ENCODE measurements at places on chromosomes 1 and 21.

DNA sequence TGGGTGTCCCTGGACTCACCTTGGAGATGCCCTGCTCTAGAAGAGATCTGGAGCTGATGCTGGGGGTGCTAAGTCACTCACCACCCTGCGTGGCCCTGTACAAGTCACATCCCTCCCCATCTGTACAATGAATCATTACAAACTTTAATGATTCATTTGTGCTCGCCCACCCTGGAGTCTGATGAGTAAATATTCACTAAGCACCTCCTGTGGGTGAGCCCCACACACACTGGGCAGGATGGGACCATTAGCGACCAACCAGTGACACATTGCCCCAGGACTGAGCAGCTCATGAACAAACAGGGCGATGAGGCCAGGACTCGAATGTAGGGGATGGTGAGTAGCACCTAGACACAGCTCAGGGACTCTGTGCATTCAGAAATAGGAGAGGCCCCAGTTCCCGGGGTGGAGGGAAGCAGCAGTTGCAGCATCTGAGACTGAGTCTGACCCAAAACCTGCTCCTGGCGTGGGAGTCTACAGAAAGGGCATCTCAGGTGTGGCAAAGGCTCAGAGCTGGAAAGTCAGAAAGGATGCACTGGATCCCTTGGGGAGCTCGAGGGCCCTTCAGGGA is 18.1 kb upstream of the PDZK1IP1 start:
- no peak for DNase-seq

DNA sequence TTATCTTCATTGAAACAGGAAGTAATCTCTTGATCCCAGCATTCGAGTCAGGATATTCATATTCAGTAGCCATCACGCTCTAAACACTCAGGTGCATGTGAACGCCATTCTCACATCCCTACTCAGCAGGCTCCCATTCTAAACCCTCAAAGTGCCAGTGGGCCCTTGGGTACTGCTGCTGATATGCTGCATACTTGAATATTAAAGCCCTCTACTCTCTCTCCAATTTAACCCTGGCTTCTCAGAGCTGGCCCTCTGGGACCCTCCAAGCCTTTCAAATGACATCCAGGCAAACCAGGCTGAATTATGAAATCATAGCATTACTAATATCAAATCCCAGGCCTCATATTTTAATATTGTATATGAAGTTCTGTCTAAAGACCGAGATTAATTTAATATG is 468.2 kb downstream of the NUF2 start:
- no peak for DNase-seq

DNA sequence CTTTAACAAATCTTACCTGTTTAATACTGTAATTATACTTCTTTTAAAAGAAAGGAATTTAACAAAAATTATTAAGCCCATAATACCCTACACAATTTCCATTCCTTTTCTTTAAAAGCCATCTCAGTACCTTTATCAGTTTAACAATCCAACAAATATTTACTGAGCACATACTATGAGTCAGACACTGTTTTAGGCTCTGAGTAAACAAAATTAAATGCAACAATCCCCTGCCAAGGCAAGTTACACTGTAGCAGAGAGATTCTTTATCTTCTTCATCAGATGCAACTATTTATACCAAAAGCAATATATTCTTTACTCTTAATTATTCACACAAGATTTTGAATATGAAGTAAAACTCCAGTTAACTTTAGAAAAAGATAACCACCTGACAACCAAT is 12.0 kb downstream of the DENND1B start:
- DNase-seq = no peak

GRCh38 chr1:65001231-65001792 is 35.0 kb upstream of the JAK1 start:
- DNase-seq = no peak

DNA sequence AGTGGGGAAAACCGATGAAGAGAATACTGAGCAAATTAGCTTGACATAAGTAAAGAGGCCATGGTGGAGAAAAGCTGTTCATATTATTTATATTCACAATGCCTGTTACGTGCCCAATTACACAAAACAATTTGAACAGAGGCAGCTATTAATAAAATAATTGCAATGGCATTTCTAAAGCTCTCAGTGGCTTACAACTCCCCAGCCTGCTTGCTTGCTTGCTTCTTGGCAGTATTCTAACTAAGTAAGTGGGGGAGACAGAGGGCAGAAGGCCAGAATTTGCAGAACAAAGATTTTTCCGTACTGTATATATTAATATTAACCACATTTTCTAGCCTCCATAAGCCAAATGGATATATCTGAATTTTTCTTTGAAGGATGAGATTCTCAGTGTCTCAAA is 12.9 kb downstream of the PTPN14 start:
- no peak for DNase-seq

DNA sequence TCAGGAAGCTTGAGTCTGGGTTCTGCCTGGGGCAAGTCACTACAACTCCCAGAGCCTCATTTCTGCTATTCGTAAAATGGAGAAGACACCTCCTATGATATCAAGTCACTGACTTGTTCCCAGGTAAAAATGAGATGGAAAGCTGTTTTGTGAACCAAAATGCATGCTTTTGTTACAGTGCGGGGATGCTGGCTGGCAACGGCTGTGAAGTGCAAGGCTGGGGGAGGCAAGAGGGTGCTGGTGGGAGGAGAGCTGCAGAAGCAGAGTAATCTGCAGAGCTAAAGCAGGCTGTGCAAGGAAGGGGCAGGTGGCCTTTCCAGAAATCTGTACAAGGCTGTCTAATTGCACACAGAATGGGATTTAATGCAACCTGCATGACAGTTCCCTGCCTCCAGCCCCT is 150.9 kb downstream of the CNIH3 start:
- no peak for DNase-seq

GRCh38 chr1:230295367-230295766 is 130.8 kb downstream of the PGBD5 start:
- no peak for DNase-seq

GRCh38 chr1:84847253-84848250 is 45.5 kb downstream of the LPAR3 start:
- peak; percentile 5 for DNase-seq

GRCh38 chr1:164735315-164736052 is 176.5 kb downstream of the PBX1 start:
- DNase-seq = no peak

GRCh38 chr1:34970829-34971228 is 14.3 kb downstream of the TMEM35B start:
- no peak for DNase-seq

DNA sequence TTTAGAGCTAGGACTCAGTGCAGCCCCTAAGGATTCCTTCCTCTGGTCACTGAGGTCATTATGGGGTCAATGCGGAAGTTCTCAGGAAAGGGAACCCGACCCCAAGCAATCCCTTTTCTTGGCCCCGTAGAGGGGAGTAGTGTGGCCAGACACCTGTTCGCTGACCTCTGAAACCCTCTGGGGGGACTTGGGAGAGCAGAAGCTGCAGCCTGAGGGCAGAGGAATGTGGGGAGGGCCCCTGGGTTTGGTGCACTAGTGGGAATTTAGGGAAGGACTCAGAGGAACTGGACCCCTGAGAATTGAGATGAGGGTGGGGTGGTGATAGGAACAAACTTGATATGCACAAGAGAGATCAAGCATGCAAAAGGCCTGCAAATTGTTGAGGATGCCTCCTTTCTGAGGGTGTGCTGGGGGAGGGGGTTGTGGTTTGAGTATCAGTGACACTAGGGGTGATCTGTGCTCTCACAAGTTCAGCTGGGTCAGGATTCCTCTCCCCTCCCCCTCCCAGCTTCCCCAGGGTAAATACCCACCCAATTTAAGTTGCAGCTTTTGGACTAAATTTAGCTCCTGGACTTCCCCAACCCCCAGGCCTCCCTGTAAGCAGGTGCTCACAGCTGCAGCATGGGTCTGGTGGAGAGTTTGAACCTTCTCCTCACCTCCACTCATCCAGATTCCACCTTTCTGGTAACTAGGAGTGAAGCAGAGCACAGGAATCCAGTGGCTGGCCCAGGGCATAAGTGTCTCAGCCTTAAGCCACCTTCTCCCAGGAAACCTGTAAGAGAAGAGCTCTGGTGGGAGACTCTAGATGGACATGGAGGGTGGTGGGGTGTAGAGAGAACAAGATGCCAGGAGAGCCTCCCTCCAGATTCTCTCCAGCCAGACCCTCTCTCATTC is 13.5 kb downstream of the ADAMTSL4 start:
- no peak for DNase-seq

DNA sequence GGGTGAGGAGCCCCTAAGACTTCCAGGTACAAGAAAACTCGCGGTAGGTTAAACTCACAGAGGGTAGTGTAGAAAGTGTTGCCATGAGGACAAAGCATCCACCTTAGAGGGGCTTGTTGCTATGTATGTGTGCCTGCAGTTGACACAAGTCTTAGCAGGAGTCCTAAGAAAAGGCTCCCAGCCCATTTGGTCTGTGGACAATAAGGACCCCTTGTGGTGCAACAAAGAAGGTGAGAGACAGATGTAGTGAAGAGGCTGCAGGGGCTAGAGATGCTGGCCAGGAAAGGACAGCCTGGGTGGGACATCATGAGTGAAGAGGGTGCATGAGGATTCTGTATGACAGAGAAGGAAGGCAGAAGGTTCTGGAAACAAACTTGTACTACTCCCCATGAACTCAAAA is 36.3 kb upstream of the IL10 start:
- DNase-seq = no peak

GRCh38 chr1:200699871-200700270 is 30.2 kb upstream of the DDX59 start:
- no peak for DNase-seq

DNA sequence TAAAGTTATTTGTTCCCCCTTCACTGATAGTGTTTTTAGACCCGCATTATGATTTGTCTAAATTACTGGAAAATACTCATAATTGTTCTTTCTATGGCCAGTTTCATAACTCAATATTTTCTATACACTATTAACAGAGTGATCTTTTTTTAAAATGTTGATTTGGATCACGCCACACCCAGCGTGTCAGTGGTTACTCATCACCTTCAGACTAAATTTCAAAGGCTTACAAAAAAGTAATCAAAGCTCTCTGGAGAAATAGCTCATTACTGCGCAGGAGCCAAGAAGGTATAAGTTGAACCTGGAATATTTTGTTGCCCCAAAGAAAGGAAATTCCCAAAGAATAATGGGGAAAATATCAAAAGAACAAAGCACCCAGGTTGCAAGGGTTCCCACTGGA is 104.9 kb downstream of the EVI5 start:
- DNase-seq = no peak

GRCh38 chr1:8878698-8879463 is 395 bp upstream of the ENO1 start:
- peak; percentile 87 for DNase-seq

DNA sequence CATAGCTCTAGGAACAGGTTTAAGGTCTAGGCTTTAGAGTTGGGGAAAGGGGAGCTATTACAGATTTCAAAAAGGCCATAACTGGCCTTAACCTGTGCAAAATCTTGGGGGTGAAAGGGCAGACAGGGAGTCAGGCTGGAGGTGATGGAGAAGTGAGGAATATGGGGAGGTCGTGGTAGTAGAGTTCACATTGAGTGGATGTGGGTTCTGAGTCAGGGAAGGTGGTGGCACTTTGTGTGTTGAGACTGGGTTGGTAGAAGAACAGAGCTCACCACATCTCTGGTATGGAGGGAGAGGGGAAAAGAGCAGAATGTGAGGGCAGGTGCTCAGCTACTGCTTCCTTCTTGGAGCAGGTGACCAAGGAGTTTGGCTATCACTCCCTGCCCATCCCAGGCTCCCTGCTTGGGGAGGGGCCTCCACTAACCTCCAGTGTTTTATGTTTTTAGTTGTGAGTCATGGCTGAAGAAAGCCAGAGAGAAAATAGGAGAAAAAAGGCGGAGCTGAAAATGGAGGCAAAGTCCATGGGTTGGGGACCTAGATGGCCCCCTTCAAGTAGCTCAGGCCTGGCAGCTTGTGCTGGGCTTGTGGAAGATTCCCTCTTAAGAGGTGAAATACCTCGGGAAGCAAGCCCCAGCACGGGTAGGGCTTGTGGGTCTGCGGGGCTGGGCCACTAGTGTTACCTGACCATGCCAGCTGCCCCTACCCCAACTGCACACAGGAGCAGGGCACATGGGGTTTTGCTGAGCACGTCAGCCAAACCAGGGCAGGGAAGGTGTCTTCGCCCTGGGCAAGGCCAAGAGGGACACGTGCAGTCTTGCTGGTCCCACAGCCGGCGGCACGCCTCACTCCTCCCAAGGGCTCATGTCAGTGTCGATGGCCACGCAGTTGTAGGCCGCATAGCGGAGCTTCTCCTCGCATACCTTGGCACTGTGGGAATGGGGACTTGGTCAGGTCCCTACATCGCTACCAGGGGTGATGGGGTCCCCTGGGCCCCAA is 8.2 kb downstream of the HECTD3 start:
- no peak for DNase-seq

GRCh38 chr1:59484096-59484495 is 187.2 kb downstream of the FGGY start:
- peak; percentile 1 for DNase-seq

- no peak for DNase-seq
These were observed 63.7 kb upstream of the WNT4 start for GRCh38 chr1:22206551-22207125.

DNA sequence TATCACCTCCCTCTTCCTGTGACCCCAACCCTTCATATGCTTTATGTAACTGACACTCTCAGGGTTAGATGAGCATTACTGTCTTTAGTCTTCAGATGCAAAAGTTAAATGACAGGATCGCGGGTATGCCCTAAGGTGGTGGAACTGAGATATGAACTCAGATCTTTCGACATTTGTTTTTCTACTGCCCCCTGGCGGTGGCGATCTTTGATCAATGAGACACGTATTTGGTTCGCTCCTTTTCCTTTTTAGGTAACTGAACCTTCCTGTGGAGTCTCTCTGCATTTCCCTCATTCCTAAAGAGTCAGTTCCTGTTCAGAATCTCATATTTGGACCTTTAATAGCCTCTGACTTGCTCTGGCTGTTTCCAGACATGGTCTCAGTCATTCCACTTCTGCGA is 47.8 kb upstream of the ZP4 start:
- DNase-seq = no peak

DNA sequence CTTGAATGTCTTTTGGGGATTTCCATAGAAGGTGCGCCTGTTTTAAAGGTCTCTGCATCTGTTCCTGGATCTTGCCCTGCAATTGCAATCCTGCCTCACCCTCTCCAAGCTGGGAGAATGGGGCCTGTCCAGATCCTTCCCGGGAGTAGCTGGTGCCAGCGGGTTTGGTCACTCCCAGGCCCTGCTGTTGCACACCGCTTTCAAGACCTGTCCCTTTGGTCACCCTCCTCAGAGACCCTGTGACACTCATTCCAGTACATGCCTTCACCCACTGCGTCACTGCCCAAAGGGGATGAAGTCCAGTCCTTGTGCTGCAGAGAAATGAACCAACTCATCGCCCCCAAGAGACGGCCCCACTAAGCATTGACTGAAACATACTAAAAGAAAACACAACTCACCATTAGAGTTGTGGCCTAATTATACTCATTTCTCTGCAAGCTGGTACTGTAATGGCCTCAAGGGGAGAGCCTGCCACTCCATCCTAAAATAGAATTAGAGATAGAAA is 1.9 kb upstream of the IRF2BP2 start:
- no peak for DNase-seq

DNA sequence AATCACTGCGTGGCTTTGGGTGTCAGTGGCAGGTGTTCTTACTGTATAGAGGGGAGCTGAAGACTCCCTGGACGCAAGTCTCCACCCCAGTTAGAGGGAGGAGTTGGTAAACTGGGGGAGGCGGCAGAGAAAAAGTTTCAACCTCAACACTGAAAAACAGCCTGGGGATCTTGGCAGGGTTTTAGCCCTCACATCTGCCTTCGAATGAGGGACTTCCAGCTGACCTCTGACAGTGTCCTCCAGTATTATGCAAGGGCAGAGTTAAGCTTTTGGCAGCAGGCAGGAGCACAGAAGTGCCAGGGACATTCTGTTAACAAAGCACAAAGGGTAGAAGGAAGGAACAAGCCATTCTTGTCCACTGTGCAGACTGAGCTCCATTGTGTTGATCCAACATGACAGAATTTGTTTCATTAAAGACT is 41.2 kb upstream of the RAB4A start:
- DNase-seq = no peak

GRCh38 chr1:236282719-236283118 is 961 bp upstream of the ERO1B start:
- DNase-seq = no peak
